ENCODE measurements at places on chromosomes 5 and 9.
A peak's percentile ranks its signal among the peaks of the same experiment; 100 is the strongest.

DNA sequence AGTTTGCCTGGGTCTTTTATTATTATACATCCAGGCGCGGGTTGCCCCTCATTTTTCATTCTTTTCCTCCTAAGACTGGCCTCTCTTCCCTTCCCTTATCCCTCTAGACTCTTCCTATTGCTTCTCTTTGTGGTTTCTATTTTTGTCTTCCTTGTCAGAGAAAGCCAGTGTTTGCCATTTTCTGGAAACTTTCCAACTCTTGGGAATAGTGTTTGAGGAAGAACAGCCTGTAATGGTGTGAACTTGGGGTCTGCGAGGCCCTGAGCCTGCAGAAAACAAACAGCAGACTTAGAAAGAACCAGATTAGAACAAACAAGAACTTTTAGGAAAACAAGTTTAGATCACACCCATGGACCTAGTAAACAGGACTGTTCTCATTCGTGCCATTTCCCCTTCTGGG is 15.5 kb downstream of the PRKACG start:
- DNase-seq = no peak

DNA sequence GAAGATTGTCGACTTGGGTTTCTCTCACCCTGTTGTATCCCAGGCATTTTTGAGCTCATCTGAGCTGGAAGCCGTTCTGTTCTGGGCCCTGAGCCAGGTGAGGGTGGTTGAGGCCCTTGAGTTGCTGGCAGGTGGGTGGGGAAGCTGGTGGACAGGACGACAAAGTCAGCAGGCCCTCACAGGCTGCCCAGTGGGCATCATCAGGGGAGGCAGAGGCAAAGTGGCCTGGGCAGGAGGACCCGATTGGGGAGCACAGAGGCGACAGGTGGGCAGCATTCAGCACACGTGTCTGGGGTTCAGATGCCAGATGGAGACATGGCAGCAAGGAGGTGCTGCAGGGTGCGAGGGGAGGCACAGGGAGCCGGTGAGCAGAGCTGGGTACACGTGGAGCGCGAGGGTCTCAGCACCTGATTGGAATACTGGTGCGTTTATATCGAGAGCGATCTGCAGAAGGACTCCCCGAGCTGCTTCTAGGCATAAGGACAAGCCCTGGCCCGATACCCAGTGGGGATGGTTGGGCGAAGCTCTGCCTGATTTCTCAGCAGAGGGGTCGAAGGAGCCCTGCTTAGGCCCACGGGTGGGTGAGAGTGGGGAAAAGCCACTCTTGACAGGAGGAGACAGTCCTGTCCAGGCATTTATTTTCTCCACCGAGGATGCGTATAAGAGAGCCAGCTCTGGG is 49.0 kb upstream of the SUSD3 start:
- no peak for DNase-seq

DNA sequence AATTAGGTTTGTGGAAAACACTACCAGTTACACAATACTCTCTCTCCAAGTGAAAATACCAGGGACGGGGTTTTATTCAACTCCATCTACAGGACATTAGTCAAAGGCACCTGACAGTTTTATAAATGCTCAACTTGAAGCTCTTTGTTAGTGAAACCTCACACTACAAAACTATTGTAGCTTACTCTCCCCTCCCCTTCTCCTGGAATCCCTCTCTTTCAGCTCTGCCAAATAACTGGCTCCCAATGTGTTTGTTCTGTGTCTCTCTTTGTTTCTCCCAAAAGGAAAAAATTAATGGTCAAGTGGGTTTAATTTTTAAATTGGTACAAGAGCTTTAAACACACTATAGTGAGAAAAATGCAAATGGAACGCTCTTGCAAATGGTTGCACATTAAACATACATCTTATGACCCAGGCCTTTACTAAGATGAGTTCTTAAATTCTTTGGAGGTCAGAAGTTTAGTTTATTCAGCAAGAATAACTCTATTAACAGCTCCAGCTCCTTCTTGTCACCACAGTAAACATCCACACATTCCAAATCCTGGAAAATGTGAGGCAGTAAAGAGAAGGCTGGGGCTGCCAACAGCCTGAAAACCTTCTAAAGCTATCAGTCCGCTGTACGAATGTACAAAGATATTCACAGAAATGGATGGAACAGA is 48.4 kb downstream of the ZNF608 start:
- DNase-seq = no peak

DNA sequence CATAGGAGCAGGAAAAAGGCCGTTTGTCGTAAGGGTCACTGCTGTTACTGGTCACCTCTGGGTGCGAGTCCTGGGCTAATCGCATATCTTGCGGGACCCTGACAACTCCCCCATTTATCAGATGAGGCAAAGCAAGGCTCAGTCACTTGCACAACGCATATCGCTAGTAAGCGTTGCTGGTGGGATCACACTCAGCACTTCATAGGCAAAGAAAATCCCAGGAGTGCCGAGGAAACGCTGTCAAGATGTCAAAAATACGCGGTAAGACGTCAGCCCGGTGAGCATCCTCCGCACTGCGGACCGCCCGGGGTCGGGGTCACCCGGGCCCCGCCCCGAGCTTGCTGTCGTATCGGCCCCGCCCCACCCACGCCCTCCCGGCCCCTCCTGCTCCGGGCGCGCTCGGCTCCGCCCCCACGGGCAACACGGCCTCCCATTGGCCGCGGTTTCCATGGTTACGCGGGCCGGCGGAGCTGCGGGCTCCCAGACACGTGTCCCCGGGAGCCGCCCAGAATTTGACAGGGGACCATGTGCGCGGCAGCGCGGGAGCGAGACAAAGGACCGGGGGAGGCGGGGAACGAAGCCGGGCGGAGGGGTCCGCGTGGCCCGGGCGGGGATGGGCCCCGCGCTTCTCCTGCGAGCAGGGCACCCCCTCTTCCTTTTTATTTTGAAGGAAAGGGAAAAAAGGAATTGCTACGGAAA is 80.2 kb upstream of the IER5L start:
- DNase-seq = peak; percentile 86

GRCh38 chr5:132375957-132376356 is 6.4 kb downstream of the SLC22A5 start:
- DNase-seq = no peak

- DNase-seq = no peak
Observed at GRCh38 chr5:82386576-82386975, 108.4 kb upstream of the RPS23 start.

- DNase-seq = no peak
Observed at GRCh38 chr5:173830421-173830820, 57.7 kb upstream of the CPEB4 start.

- no peak for DNase-seq
Observed at GRCh38 chr5:66812291-66812690, 216.1 kb downstream of the MAST4 start.

DNA sequence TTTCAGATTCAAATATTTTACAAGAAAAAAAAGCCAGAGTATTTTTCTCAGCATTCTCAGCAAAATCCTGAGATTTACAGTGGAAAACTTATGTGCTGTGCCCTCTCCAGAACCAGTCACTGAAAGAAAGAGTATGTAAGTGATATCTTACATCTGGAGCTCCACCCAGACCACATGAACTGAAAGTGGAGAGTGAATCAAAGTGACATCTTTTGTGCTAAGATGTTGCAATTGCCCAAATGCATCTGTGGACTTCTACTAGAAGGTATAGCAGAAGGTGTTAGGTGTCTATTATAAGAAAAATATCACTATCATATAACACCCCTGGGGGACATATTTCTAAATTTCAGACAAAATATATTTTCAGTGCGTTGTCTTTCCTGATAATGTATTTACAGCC is 49.0 kb upstream of the RIC1 start:
- no peak for DNase-seq

- no peak for DNase-seq
Observed at GRCh38 chr9:99859243-99859980, 37.7 kb downstream of the NR4A3 start.

- no peak for DNase-seq
Observed at GRCh38 chr9:29556317-29556716, 1983.0 kb upstream of the C9orf72 start.

DNA sequence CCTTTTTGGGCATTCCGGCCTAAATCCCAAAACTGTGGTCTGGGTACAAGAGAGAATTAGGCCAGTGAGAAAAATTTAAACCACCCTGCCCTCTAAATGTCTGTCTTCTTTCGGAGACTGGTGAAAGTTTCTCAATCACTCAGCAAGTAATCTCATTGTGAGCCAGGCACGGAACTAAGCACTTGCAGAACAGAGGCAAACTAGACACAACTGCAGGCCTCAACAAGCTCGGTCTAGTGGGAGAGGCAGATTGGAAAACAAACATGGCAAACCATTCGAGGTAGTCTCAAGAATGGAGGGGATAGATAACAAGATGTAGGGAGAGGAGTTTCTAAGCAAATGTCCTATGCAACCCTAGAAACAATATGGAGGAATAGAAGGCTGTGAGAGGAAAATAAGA is 8.9 kb upstream of the C5orf58 start:
- DNase-seq = no peak

DNA sequence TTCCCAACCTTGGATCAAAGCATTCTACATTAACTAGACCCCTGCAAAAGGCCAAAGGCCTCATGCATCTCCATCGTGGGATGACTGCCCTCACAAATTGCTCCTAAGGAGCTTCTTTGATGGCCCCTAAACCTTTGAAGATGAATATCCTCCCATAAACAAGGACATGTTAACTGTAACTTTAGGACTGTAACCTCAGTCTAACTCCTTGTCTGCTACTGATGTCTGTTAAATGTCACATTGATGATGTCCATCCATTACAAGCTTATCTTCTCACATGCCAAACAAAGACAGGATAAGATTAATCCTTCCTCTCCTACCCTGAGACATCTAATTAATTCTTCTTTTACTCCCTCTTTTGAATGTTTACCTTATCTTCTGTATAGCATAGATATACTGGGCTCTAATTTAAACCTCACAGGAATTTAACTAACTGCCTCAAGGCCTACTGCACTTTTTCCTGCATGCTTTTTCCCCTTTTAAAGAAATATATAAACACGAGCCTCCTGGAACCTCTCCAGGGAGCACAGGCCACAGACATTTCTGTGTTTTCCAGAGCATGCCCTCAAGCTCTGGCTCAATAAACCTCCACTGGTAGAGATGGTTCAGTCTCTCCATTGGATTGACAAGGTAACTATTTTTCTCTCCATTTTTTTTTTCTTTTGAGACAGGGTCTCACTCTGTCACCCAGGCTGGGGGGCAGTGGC is 90.6 kb upstream of the SLC25A48 start:
- no peak for DNase-seq

GRCh38 chr9:125561509-125562148 is 145.4 kb downstream of the MAPKAP1 start:
- no peak for DNase-seq

DNA sequence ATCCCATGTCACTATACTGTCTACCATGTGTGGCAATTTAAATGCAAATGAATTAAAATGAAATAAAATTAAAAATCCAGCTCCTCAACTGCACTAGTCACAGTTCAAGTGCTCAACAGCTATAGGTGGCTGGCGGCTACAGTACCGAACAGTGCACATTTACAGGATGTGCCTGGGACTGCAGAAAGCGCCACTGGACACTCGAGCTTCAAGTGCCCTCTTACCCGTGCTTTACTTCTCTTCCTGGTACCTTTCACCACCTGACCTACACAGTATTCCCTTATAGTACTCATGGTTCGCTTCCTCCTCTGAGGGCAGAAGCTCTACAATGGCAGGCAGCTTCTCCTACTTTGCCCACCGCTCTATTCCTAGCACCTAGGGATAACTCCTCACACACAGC is 166.6 kb downstream of the FANCC start:
- DNase-seq = no peak

- DNase-seq = no peak
Observed at GRCh38 chr9:92715488-92716231, 45.7 kb upstream of the IPPK start.

- no peak for DNase-seq
Observed at GRCh38 chr5:139394654-139395566, at the start of gene PROB1. PROB1 (minus strand) TSS chr5:139395104; CDS start chr5:139395081, 23 bp downstream.

GRCh38 chr9:9645006-9645405 is 967.8 kb downstream of the PTPRD start:
- DNase-seq = no peak

DNA sequence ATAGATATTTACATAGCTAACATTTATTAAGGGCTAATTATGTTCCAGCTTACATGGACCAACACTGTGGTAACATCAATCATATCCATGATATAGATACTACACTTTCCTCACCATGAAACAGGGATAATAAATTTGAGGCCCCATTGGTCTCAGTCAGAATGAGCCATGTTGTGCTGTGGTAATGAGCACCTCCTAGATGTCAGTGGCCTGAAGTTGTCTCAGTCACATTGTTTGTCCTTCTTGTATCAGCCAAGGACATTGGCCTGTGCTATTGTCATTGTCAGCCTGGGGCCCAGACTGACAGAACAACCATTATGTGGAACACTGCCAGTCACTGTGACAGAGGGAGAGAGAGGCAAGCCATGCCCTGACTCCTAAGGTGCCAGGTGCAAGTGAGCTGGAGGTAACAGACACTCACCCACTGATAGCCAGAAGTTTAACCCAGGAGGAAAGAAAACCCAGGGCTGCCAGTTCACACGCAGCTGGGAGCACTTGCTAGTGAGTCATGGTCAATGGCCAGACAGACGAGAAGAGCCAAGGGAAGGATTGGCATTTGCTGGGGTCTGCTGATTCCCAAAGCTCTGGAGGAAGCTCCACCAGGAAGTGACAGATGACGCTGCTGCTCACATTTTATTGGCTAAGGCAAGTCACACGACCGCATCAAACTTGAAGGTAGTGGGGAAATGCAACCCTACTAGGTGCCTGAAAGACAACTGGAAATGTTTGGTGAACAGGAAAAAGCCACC is 224.2 kb downstream of the MELK start:
- no peak for DNase-seq

DNA sequence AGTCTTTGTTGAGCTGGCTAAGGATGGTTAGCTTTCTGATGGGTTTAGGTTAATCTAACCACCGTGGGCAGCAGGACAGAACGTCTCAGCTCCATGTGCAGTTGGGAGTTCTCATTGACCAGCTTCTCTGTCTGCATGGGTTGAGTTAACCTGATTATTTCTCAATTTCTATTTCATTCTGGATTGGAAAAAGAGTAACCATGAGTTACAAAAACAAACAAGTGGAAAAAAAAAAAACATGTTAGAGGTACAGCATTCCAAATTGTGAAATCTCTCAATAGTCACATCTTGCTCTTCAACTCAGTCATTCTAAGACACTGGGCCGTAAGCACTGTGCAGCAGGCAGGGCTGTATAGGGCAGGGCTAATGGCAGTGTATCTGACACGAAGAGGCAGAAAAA is 343.7 kb upstream of the KLF4 start:
- no peak for DNase-seq

DNA sequence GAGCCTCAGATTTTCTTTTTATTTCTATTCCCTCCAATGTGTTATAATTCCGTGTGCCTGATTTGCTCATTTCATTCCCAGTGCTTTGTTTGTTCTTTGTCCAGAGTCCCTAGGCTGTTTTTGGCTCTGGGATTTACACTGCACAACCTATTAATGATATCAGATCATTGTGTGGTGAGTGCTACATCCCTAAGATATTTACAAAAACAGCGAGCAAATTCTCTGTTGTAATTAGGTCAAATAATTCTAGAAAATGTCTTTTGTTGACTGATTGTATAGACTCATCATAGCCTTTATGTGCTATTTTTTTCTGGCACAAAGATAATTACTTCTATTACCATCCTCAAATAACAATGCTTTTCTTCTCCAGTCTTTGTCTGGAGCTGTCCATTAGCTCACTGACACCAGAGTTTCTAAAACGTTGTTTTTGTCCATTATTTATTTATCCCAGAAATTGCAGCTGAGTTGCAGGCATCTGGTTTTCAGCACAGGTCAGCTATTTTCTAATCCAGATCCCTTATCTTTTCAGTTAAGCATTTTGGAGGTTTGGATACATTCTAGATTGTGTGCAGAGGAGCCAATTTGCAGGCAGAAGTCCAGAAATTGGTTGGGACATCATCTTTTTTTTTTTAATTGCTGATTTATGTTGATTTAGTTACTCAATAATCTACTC is 379.9 kb upstream of the DMAC1 start:
- DNase-seq = no peak

- no peak for DNase-seq
Observed at GRCh38 chr9:110125207-110125751, 82.7 kb downstream of the C9orf152 start.
